ENCODE measurements at places on chromosomes 6 and 20. TPM values are rescaled to one million over a fixed set of nuclear protein-coding genes. Genes with fewer than 3 reads are reported as not detected.

- no peak overlapping the region for H3K27ac ChIP-seq
- no peaks in the 10 kb centered on the region for H3K27me3 ChIP-seq
- no peak for DNase-seq
- no peaks in the 10 kb centered on the region for H3K4me1 ChIP-seq
Observed at GRCh38 chr20:6070829-6071695, 17.2 kb upstream of the LRRN4 start.

GRCh38 chr6:33905071-33905609 is 101.3 kb upstream of the MLN start:
- H3K27ac ChIP-seq, result no peak overlapping the region
- H3K4me3 ChIP-seq, result no peak overlapping the region
- H3K27me3 ChIP-seq, result peaks cover 25% of the 10 kb centered on the region
- H3K4me1 ChIP-seq, result no peaks in the 10 kb centered on the region

Gene ZKSCAN3
- total RNA-seq, result 6.9 TPM

- no peaks in the 10 kb centered on the region for H3K27me3 ChIP-seq
- peak overlapping the region; percentile 44 for H3K27ac ChIP-seq
- DNase-seq, result no peak
Observed at GRCh38 chr6:13814938-13815575, 700 bp upstream of the MCUR1 start.

DNA sequence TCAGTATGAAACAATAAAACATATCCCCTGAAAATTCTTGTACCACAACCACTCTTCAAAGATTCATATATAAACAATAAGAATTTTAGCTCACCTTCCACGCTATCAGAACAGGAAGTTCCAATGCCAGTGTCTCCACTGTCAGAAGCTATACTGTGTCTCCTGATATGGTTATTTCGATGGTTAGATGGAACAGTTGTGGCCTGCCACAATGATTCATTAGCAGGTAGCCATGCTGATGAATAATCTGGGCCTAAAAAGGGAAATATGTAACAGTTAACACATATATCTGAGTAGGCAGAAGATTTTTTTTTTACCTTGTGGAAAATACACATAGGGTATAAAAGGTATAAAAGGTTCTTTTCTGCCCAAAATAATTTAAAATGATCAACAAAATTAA is 19.0 kb downstream of the CEP85L start:
- H3K27me3 ChIP-seq, result no peaks in the 10 kb centered on the region
- H3K4me3 ChIP-seq, result no peak overlapping the region
- no peaks in the 10 kb centered on the region for H3K4me1 ChIP-seq
- no peak overlapping the region for H3K27ac ChIP-seq

GRCh38 chr6:36735110-36736071 is 37.8 kb downstream of the RAB44 start:
- H3K36me3 ChIP-seq, result no peaks in the 10 kb centered on the region
- DNase-seq, result peak; percentile 80
- H3K27me3 ChIP-seq, result no peaks in the 10 kb centered on the region
- peaks cover 11% of the 10 kb centered on the region for H3K4me1 ChIP-seq

DNA sequence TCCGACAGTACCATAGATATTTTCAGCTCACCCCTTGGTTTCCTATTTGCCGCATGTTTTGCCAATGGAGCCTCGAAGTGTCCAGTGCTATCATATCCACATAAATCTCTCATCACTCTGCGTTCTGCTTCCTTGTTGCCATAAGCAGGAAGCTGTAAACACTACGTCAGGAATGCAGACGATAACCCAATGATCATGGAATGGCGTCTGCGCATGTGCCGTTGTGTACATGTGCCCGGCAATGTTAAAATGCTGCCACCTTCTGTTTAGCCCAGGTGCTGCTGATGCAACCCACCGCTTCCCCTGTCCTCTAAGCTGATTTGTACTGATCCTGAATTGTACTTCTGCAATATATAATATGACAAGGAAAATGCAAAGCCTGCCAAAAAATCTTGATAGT is 607.5 kb downstream of the HDGFL1 start:
- no peaks in the 10 kb centered on the region for H3K27me3 ChIP-seq
- H3K4me3 ChIP-seq, result peak overlapping the region; percentile 11
- peak overlapping the region; percentile 89 for H3K27ac ChIP-seq
- DNase-seq, result no peak
- H3K36me3 ChIP-seq, result no peaks in the 10 kb centered on the region
- H3K4me1 ChIP-seq, result peaks cover 8% of the 10 kb centered on the region

DNA sequence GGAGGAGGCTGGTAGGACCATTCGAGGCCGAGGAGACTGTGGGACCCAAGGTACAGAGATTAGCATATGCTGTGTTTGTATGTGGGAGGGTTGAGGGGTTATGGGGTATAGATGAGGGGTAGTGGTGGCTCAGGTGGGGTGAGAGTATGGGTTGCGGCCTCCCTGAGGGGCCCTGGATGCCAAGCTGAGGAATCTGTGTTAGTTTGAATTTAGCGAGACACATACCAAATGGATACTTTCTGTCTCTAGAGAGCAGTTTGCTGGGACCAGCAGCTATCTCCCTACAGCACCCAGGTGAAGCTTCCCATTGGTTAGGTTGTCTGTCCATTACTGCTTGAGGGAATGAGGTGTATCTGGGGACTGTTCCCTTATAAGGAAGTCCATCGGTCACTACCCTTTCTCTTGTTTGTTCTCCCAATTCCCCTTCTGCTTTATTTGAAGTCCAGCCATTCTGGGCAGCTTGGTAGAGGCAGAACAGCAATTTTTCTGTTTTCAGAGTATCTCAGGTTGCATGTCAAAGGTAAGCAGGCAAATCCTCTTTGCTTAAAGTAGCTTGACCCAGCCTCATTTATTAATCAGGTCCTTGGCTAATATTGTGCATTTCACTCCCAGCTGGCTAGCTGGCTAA is 15.2 kb downstream of the CHMP4B start:
- H3K36me3 ChIP-seq, result no peaks in the 10 kb centered on the region
- H3K4me1 ChIP-seq, result peaks cover 2% of the 10 kb centered on the region
- no peak overlapping the region for H3K27ac ChIP-seq
- DNase-seq, result no peak
- no peak overlapping the region for H3K4me3 ChIP-seq
- no peaks in the 10 kb centered on the region for H3K27me3 ChIP-seq

Gene PSORS1C2
- not detected for total RNA-seq

DNA sequence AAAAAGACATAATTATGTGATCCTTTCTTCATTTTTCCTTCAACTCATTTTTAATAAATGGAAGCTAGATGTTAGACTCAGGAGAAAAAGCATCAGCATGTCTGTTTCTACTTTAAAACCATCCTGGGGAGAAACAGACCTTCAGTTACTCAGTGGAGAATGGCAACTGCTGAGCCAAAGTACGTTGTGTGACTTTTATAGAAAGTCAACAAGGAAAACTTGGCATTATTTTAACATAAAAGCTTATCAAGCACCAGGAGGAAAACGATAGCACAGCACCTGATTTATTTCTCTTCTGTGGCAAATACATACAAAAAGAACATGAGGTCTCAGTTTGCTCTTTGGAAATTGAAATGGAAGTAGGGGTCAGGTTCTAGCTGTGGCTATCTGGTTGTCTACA is 115.3 kb upstream of the RIPOR2 start:
- H3K27me3 ChIP-seq, result no peaks in the 10 kb centered on the region
- no peak for DNase-seq
- no peaks in the 10 kb centered on the region for H3K36me3 ChIP-seq
- no peak overlapping the region for H3K27ac ChIP-seq
- no peak overlapping the region for H3K4me3 ChIP-seq
- peaks cover 8% of the 10 kb centered on the region for H3K4me1 ChIP-seq

DNA sequence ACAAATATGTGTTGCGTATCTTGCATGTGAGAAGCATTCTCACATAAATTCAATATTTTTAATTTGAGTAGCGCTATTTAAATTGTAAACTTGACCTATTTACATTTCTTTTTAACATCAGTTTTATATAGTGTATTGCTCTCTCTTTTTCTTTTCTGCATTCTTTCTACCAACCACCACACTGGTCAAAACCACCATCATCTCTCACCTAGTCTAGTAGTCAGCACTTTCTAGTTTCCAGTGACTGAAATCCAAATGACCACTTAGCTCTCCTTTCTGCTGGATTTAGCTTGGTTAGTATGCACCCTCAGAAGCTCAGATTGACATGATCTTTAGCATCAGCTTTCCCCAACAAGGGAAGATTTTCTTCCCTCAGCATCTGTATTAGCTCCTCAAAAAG is 73.2 kb upstream of the HCRTR2 start:
- no peak overlapping the region for H3K27ac ChIP-seq
- H3K4me3 ChIP-seq, result no peak overlapping the region
- no peak for DNase-seq
- H3K36me3 ChIP-seq, result no peaks in the 10 kb centered on the region
- no peaks in the 10 kb centered on the region for H3K4me1 ChIP-seq
- H3K27me3 ChIP-seq, result no peaks in the 10 kb centered on the region

DNA sequence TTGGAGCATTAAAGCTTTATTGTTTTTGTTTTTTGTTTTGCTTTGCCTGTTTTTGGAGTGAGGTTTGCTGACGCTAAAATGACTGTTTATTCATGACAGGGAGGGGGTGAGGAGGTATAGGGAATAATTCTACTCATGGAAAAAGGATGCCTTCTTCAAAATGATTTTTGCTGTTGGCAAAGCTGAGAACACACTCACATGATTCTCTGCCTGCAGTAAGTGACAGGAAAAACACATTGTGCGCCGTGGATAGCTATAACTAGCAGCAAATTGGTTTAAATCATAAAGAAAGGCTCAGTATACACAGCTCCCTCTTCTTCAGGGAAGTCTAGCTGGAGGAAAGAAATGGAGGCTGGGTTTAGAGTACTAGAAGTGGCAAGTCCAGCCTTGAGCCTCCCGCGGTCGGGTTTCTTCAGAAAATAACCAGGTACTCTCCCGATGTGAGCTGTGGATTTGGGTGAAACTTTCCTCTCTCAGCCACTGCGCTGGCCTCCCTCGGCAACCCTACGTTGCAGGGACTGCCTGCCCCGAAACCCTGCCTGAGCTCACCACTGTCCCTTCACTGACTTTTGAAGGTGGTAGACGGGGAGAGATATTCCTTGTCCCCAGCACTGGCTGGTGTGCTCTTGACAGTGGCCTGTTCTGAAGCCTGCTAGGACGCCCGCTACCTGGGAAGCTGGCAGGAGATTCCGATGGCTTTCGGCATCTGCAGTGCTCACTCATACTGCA is 278.2 kb downstream of the NRN1 start:
- no peak for DNase-seq
- H3K27ac ChIP-seq, result no peak overlapping the region
- H3K27me3 ChIP-seq, result no peaks in the 10 kb centered on the region
- no peaks in the 10 kb centered on the region for H3K4me1 ChIP-seq
- H3K36me3 ChIP-seq, result no peaks in the 10 kb centered on the region

DNA sequence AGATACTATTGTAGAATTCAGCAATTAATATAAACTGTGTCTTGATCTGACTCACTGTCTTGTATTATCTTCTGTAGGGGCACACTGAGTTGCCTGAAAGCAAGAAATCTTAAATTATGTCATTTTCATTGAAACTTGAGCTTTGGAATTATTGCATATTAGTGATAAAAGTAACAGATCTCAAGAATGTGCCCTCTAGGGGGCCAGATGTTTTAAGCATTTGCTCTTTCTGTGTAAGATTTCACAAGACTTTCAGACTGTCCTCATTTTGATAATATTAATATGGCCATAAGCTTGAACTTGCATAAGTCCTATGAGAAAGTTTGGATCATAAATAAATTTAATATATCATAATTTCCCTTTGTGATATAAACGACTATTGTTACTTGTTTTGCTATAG is 55.5 kb upstream of the MYO6 start:
- no peak overlapping the region for H3K27ac ChIP-seq
- no peaks in the 10 kb centered on the region for H3K27me3 ChIP-seq
- DNase-seq, result peak; percentile 13
- H3K36me3 ChIP-seq, result peaks cover 3% of the 10 kb centered on the region

DNA sequence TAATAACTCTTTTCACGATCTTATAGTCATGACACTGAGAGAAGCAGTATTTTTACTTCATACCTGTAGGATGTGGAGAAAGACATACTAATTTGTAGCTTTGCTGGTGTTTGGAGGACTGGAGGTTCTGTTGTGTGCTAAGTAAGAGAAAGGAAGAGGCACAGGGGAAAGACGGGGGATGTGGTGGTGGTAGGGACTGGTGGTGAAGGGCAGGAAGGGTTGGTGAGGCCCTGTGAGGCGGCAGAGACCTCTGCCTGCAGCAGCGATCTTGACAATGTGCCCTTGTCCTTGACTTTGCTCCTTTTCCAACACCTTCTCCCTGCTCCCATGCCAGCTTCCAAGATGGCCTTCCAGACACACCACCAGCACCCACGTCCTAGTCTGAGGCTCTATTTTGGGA is 32.6 kb upstream of the MPC1 start:
- H3K4me1 ChIP-seq, result no peaks in the 10 kb centered on the region
- H3K27ac ChIP-seq, result no peak overlapping the region
- peaks cover 19% of the 10 kb centered on the region for H3K36me3 ChIP-seq

Gene KIFC1
- total RNA-seq, result 5.3 TPM

DNA sequence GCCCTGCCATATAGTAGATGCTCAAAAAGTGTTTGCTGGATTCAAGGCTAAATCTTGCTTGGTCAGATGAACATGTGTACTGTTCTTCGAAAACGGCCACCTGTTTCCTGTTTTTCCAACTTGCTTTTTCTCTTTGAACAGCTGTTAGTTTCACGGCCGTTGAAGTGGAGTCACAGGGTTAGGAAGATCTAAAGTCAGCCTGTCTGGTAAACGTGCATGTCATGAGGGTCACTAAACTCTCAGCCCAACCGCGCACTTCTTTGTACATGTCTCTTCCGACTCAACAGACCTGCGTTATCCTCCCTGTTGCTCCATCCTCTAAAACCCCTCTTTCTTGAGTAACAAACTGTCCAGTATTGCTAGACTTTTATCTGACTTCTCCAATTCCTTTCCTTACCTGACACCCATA is 93.2 kb upstream of the MAN1A1 start:
- H3K27ac ChIP-seq, result no peak overlapping the region
- no peaks in the 10 kb centered on the region for H3K27me3 ChIP-seq
- H3K4me1 ChIP-seq, result peaks cover 8% of the 10 kb centered on the region

Gene DYNLT2
- total RNA-seq, result 1.0 TPM

- no peaks in the 10 kb centered on the region for H3K36me3 ChIP-seq
- no peaks in the 10 kb centered on the region for H3K4me1 ChIP-seq
- H3K27me3 ChIP-seq, result no peaks in the 10 kb centered on the region
- DNase-seq, result no peak
- no peak overlapping the region for H3K4me3 ChIP-seq
Observed at GRCh38 chr6:56019973-56020372, 144.6 kb upstream of the BMP5 start.

DNA sequence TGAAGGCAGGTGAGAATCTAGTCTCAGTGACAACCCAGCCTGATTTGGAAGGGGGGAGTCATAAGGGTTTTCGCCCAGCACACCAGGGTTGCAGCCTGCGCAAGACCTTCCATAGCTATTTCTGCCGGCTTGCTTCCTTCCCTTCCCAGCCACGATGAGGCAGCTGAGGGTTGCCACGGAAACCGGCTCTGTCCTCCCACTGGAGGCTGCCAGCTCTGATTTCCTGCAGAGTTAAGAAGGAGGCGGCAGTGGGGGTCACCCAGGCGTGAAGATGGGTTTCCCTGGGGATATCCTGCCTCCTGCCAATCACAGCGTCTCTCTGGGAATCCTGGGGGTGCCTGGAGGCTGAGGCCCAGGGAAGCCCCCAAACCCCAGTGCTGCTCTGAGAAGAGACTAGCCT is 23.1 kb upstream of the KCNB1 start:
- DNase-seq, result peak; percentile 11
- H3K4me3 ChIP-seq, result no peak overlapping the region
- H3K27me3 ChIP-seq, result peaks cover 11% of the 10 kb centered on the region
- H3K36me3 ChIP-seq, result no peaks in the 10 kb centered on the region
- H3K4me1 ChIP-seq, result peaks cover 4% of the 10 kb centered on the region
